ENCODE measurements at places on chromosomes 6 and 20.

- DNase-seq = no peak
Measured at GRCh38 chr20:24574307-24574706, 104.9 kb downstream of the SYNDIG1 start.

DNA sequence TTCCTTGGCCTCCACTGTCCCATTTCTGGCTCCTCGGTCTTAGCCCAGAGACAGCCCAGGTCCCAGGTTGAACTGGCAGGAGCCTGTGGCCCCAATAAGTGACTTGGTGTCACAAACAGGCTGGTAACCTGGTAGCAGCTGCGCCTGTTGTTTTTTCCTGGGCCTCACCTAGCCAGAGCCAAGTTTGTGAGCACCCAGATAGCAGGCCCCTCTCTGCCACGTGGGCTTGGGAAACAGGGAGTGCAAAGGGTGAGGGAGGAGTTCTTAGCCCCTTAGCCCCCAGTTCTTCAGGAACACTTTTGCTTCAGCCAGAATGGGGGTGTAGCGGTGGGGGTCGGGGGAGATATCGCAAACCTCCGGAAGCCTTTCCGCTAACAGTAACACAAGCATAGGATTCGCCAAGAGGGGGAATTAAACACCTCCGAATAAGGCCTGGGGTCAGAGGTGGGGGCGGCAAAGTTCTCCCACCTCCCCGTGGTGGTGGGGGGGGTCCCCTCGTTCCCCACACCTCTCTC lies 760 bp downstream of the C6orf132 start:
- no peak for DNase-seq

- DNase-seq = no peak
Measured at GRCh38 chr6:106527117-106527516, 102.2 kb downstream of the RTN4IP1 start.

DNA sequence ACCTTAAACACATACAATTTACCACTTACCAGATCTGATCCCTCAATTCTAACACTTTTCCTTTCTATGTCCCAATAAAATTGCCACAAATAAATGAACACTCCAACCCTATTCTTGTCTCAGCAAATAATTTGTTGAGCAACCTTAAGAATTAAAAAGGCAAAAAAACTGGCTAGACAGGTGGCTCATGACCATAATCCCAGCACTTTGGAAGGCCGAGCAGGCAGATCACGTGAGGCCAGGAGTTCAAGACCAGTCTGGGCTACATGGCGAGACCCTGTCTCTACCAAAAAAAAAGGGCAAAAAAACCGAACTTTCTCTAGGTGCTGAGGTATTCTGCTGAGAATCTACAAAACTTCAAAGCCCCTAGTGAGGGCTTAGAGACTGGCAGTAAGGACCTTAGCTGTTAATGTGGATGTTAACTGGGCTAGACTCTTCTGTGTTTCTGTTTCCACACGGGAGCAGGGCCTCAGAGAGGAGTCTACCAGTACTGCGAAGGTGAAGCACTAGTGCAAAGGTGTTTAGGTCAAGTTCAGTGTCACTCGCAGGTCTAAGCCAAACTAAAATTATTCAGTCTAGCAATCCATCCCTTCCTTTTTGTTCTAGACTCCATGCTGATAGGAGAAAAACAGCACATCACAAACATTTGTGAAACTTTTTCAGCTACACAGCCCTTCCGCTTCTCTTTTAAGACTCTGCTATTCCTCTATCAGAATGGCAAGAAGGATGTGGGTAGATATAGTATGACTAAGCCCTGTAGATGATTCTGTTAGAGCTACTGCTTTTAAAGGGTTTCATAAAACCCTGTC lies 2.6 kb downstream of the FASTKD5 start:
- no peak for DNase-seq

DNA sequence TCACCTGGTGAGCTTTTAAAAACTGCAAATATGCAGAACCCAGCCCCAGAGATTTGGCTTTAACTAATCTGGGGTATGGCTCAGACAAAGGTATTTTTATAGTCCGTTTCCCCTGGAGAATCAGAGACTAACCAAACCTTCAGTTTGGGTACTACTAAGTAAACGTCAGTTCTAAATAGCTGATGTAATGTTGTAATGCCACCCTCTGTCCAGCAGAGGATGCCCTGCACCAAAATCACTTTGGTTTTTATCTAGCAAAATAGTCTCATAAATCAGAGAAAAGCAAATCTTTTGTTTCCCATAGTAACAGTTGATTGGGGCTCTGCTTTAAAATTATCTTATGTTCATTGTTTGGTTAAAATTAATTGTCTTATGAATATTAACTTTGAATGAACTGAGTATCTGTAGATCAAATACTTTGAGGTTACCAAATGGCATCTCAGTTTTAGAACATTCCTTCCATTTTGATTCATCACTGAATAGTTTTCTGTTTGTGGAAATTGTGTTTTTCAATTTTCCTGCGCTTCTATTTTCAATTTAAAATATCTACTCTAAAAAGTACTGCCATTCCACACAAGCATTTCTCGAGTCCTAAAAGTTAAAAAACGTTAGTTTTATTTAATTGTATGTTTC lies 278.3 kb upstream of the PLCB4 start:
- DNase-seq = peak; percentile 40

- no peak for DNase-seq
Measured at GRCh38 chr6:143705569-143705968, 27.8 kb downstream of the PHACTR2 start.

DNA sequence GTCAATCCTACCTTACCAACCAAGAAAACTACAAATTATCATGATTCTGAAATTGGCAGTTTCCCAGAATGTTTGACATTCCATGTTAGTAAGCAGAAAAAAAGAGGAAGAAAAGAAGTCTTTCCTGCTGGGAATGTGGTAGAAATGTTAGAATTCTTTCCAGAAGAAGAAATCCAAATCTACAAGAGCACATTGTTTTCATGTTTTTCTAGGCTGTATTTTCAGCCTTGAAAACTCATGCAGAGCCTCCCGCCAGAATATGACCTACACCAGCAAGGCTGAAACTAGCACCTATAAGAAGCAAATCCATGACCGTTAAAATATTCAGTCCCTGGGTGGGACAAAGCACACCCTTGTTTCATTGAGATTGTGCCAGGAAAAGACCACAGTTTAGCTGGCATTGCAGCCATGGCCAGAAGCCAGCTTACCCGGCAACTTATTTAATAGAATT lies 259.4 kb downstream of the GJA1 start:
- DNase-seq = no peak

DNA sequence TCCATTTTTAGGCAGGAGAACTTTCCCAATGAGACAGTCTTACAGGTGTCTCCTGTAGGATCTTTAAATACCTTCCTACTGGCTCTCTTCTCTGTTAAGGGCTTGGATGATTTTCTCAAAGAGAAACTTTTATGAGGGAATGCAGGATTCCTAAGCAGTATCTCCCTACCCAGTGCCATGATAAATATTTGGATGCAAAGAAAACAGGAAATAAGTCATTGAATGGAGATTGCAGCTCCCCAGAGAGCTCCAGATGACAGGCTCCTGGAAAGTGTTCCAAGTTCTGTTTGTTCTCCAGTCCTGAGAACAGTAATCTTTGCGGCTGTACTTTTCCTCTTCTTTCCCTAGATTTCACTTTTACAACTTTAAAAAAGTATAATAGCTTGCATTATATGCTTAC lies 2.4 kb upstream of the SCGN start:
- DNase-seq = no peak

GRCh38 chr6:90160013-90160412 lies 136.6 kb downstream of the BACH2 start:
- DNase-seq = no peak

- DNase-seq = peak; percentile 26
Measured at GRCh38 chr6:144582939-144583613, 297.9 kb downstream of the UTRN start.

GRCh38 chr6:130964808-130965604 lies 98.0 kb downstream of the EPB41L2 start:
- no peak for DNase-seq

DNA sequence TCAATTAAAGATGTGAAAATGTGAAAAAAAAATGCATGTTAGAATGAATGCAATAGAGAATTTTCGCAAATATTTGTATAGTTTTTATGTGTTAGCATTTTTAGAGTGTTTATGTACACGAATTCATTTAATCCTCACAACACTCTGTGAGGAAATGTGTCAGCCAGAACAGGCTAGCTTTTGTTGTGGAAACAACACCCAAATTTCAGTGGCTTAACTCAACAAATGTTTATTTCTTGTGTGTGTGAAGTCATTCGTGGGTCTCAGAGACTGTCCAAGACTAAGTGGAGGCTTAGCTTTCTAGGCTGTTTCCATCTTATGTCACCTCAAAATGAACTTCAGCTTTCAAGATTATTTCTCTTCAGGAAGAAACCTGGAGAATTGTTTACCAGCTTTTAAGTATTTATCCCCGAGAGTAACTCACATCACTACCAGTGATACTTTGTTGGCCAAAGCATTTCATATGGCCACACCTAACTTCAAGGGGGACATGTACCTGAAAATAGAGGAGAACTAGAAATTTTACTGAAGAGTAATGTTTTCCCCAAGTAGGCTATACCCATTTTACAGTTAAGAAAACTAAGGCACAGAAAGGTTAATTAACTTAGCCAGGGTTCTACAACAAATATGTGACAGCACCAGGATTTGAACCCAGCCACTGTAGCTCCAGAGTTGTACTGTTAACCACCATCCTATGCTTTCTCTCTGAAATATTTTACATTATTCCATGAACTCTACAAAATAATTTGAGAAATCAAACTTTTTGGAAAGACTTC lies 306.1 kb downstream of the QKI start:
- DNase-seq = no peak

DNA sequence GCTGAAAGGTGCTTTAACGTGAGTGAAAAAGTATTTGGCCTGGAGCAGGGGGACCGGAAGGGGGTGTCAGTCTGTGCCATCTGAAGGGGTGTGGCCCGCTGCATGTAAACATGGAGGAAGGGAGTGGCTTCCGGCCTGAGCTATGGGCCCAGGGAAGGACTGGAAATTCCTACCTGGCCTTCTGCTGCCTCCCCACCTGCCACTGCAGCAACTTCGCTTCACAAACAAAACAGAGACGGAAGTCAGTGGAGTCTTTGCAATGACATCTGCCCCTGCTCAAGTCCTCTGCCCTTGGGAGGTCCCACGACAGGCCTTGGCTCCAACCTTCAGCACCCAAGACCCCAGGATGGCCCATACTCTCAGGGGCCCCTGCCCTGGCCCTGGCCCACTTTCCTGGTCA lies 28.1 kb upstream of the FOXP4 start:
- DNase-seq = peak; percentile 58

Data from transverse colon (tissue), 4 donors.